Lower lobe of right lung (tissue), 2 donors: ENCODE measurements at places on chromosomes 6 and 20.
A peak's percentile ranks its signal among the peaks of the same experiment; 100 is the strongest.

DNA sequence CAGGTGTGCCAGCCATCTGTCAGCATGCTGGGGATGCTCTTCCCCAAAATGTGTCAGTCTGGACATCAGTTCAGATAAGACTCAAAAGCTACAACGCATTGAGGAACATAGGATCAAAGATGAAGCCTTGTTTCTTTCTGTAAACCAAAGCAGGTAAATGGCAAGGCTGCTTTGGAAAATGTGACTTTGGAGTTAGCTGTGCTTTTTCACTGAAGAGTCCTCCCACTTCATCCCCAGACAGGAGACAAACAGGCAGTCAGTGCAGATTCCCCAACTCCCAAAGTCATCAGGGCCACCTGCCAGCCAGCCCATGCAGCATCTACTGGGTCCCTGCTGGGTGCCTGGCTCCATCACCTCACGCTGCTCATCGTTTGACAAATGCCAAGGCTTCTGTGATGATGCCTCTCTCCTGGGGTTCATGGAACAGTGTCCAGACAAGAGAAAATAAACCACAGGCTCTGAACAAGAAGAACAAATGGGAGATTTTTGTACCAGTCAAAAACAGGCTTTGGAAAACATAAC is 205.0 kb upstream of the BTBD3 start:
- no peak for DNase-seq

GRCh38 chr20:2972126-2972525 is 71.3 kb upstream of the GNRH2 start:
- DNase-seq, result no peak

GRCh38 chr6:27321370-27321769 is 9.3 kb upstream of the POM121L2 start:
- no peak for DNase-seq

GRCh38 chr6:152948150-152948768 is 34.6 kb downstream of the FBXO5 start:
- no peak for DNase-seq

DNA sequence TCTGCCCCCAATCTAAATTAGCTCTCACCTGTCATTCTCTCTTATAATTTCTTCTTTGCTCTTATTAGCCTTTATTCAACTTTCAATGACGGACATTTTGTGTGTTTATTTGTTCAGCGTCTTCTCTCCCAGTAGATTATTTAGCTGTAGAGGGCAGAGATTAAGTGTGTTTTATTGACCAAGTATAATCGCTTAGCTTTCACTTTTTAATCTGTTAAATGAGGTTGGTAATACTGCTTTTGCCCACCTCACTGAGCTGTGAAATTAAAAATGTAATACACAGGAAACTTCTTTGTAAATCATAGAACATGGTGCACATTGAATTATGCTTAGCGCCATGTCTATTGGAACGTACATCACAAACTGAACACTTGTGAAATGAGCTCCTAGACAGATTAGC is 3.5 kb upstream of the CCN6 start:
- no peak for DNase-seq

GRCh38 chr6:112320561-112321318 is 26.4 kb upstream of the RFPL4B start:
- no peak for DNase-seq

DNA sequence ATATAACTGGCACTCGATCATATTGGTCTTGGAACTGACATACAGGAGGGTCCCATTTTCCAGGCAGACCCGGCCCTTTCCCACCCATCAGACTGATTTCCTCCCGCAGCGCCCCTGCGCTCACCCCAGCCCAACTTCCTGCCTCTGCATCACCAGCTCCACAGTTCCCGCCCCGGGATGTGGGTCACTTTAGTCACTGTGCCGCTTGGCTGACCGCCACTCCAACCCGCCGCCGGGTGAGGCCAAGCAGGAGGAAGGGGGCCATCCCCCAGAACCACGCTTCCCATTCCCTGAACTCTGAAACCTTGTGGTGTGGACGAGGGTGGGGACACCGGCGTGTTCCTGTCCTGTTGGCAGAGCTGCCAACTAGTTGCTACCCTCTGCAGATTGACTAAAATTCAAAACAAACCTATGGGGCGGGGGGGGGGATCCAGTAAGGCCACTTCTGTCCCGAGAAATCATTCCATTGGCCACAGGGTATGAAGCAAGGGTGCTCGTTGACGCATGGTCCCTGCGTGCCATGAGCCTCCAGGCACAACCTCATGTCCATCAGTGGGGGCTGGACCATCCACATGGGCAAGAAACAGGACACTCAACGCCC is 12.3 kb downstream of the TGM2 start:
- DNase-seq, result peak; percentile 93

- no peak for DNase-seq
These were observed 11.0 kb downstream of the TBPL1 start for GRCh38 chr6:133964052-133964451.

- DNase-seq, result peak; percentile 68
These were observed at the start of gene ENPP1 for GRCh38 chr6:131807644-131808459. ENPP1 (plus strand) TSS chr6:131808020; CDS start chr6:131808036, 16 bp downstream.

DNA sequence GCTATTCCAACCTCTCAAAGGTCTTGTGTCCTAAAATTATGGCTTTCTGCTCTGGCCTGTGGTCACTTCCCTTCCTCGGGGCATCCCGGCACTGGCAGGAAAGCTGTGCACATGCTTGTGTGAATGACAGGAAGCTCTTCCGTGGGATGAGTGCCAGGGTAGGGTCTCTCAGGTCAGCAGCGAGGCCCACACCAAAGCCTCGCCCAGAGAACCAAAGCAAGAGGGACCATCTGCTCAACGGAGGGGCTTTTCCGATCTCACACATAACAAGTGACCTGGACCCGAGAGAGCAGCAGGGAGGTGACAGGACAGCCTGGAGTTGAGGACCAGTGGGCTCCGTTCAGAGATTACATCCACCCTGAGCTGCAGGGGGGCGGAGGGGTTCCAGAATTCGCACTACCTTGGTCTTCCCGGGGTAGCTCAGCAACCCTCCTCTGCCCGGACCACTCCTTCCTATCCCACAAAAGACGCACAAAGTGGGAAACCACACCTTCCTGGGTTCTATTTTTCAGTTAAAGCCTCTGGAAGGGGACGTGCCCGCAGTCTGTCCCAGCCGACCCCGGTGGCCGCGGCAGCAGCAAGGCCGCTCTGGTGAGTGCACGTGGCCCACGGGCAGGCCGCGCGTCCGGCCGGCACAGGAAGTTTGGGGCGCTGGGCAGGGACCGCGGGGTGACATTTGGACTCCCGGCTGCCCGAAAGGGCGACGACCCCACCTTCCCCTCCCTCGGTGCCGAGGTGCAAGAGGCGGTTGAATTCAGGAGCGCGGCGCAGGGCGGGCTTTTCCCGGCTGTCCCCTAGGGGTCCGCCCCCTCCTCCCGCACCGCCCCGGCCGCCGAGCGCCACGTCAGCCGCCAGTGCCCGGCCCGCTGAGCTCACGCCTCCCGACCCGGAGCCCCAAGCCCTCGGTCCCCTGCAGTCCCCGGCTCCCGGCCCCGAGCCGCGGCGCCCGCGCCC is 988 bp downstream of the TXNDC5 start:
- DNase-seq, result peak; percentile 71

DNA sequence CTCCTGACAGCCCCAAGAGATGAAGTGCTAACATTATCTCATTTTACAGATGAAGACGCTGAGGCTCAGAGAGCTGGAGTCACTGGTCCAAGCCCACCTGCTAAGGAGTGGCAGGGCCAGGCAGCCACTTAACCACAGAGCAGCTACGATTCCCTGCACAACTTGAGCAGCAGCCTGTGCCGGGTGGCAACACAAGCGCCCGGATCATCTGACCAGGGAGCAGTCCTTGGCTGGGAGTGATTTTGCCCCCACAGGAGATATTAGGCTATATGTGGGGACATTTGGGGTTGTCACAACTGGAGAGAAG is 93.2 kb upstream of the PTPN1 start:
- no peak for DNase-seq

DNA sequence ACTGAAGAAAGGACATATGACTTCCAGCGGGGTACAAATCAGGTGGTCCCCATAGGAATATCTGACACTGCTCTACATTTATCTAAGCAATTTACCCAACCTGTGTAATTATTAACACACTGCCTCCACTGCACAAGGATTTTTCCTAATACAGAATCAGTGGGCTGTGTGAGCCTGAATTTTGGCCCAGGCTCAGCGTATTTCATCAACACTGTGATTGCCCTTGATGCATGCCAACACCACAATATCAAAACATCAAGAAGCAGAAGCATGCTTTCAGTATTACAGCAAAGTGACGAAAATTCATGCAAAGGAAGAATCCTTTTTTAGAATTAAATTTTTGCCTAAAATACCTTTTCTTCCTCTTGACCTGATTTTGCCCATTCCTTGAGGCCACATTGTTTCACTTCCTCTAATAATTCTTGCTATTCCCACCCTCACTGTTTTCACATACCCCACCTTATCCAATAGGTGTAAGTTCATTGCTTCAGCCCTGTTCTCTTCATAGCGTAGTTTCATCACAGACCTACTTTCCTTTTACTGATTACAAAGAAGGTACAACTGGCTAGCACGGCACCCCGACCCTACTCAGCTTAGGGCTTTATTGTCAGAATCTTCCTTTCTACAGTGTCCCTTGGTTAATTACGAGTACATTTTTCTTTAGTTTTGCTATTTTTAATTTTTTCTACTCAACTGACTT is 83.7 kb upstream of the PTCHD4 start:
- no peak for DNase-seq

GRCh38 chr20:45860560-45861220 is 3.3 kb downstream of the ZSWIM3 start:
- DNase-seq, result no peak

GRCh38 chr20:14925300-14925699 is 587.9 kb upstream of the FLRT3 start:
- DNase-seq, result no peak

DNA sequence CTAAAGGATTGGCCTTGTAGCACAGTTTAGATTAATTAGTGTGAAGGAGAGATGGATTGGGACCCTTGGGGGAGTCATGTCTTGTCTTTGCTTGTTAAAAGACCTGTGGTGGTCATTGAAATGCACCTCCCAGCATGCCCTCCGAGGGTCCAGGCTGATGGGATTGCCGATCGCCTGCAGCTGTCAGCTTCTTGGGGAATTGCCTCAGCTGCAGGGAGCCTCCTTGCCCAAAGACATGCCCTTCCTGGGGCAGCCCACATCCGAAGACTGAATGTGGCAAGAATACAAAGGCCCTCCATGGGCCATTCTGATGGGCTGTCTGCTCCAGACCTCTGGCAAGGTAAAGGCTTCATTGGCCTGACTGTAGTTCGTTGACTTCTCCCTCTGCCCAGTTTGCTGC is 150.7 kb downstream of the FARS2 start:
- DNase-seq, result no peak

GRCh38 chr6:89222712-89223039 is 5.5 kb upstream of the GABRR1 start:
- no peak for DNase-seq

- no peak for DNase-seq
These were observed 71.9 kb upstream of the TOP1 start for GRCh38 chr20:40956542-40957264.

- DNase-seq, result peak; percentile 59
These were observed 42.4 kb downstream of the DHX35 start for GRCh38 chr20:39004508-39004907.

DNA sequence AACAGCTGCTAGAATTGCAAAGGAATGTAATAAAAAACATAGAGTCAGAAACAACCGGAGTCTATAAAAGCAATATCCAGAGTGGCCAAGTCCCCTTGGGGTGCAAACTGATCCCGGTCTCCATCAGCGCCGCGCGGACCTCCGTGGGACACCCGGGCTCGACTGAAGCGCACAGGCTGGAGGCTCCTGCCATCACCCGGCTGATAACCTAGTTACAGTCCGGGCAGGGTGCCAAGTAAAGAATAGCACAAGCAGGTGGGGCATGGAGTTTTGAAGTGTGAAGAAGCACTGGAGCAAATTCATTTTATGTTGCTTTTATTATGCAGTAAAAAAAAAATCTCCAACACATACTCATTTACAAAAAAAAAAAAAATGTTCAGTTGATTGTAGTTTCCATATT is 205.1 kb upstream of the GMDS start:
- no peak for DNase-seq

DNA sequence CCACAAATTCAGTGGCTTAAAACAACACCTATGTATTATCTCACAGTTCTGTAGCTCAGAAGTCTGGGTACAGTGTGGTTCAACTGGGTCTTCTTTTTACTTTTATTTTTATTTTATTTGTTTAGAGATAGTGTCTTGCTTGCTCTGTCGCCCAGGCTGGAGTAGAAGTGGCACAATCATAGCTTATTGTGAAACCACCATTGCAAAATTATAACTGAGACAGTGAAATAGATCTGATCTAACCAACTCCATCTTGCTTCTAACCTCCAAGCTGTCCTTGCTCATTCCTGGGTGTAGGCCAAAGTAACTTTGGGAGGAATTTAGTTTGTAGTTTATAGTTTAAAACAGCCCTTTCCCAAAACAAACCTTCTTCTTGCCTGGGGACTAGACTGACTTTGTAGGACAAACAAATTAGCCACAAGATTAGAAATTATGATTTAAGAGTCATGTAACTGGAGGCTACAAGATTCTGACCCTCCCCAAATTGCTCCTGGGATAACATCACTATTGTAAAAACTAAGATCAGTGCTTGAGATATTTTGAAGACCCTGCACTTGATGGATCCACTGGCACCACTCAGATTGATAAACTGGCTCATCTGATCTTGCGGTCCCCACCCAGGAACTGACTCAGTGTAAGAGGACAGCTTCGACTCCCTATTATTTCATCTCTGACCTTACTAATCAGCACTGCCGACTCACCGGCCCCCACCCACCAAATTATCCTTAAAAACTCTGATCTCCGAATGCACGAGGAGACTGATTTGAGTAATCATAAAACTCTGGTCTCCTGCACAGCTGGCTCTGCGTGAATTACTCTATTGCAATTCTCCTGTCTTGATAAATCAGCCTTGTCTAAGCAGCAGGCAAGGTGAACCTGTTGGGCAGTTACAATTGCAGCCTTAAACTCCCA is 193.4 kb upstream of the CDYL start:
- no peak for DNase-seq

GRCh38 chr6:73509851-73510250 is 11.0 kb downstream of the EEF1A1 start:
- DNase-seq, result no peak

GRCh38 chr6:149729824-149730223 is 11.9 kb upstream of the LATS1 start:
- DNase-seq, result no peak

DNA sequence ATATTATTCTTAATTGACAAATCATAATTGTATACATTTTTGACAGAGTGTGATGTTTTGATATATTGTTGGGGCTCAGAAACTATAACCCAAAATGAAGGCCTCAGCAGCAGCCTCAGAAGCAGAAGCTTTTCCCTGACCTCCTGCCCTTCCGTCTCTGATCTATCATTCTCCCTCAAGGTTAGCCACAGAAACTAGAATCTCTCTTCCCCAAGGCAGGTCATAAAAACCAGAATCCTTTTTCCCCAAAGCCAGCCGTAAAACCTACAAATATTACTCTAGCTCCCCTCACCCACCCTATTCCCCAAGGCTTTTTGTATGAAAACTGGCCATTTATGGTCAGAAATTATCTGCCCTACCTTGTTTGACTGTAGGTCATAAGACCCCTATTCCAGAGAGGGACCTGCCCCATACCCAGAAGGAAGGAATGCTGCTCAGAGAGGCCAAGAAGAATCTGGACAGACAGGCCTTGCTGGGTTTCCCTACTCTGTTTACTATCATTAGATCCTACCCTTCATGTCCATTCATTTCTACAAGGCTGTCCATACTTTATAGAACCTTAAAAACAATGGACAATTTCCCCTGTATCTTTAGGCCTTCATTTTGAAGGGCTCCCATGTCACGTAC is 14.5 kb downstream of the OR2B2 start:
- DNase-seq, result no peak

- no peak for DNase-seq
These were observed 52.0 kb upstream of the TFB1M start for GRCh38 chr6:155366325-155366724.
